ENCODE measurements at places on chromosomes 3 and 15.
A peak's percentile ranks its signal among the peaks of the same experiment; 100 is the strongest.

DNA sequence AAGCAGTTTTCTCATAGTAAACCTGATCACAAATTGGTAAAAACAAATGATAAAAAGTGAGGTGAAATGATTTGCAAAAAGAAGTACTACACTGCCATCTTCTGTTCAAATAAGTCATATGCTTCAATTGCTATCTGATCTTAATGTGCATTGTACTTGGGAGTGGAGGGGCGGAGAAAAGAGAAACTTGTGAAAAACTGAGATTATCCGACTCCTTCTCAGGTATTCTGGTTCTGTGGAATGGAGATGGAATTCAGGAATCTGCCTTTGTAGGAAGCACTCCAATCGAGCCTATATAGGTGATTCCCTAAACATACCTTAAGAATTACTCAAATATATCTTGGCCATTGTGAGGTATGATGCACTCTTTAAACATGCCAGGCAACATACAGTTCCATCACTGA lies 180.6 kb downstream of the CHL1 start:
- DNase-seq: peak; percentile 27

GRCh38 chr3:146550070-146550615 lies 5.7 kb upstream of the PLSCR1 start:
- no peak for DNase-seq

- no peak for DNase-seq
These were observed 8.2 kb downstream of the LARP6 start for GRCh38 chr15:70845602-70846360.

DNA sequence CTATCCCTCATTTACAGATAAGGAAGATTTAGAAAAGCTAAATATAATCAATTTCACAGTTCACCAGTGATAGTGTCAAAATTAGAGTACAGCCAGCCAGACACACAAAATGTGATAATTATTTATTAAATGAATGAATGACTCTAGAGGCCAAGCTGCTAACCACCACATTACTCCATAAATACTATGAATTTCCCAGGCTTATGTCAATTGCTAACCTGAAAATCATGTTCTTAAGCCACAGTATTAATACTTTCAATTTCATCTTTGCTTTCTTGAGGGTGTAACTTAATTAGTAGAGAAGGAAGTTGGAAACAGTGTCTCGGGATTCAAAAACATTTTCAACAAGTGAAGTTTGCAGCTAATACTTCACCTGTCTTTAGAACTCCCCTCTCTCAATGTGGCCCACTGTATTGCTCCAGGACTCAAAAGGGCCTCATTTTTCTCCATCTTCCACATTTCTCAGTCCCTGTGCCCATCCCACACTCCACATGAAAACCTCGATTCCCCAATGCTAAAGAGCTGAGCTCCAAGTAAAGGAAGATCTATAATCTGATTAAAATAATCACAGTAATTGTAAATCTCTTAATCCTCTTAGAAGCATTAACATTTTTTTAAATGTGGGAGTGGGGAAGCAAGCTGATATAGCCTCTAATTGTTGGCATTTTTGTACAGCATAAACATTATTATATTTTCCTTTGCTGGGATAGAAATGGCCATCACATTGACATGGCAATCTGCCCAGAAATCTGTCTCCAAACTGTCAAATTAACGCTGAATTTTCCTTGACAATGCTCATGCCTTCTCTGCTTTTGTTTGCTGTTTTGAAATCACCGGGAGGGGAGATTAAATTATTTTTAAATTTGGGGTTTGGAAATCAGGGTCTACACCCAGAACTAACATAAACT lies 765.1 kb downstream of the ROBO1 start:
- no peak for DNase-seq

DNA sequence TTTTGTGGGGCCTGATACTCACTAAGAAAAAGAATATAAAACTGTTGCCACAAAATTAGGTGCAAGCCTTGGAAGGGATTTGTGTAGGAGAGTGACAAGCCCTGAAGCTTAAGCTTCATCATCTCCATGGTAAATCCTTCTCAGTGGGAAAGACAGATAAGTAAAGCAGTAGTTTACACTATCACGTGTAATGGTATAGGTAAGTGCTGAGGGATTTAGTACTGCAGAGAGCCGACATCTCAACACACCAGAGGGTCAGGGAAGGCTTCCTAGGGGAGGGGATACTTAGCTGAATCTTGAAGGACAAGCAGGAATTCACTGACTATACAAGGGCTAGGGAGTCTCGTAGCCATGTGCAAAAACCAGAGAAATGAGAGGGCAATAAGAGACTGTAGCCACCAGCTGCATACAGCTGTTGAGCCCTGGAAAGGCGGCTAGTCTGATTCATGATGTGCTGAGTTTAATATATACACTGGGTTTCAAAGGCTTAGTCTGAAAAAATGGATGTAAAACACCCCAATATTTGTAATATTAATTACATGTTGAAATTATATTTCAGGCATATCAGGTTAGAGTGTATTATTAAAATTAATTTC lies 11.1 kb downstream of the SLC24A1 start:
- no peak for DNase-seq

DNA sequence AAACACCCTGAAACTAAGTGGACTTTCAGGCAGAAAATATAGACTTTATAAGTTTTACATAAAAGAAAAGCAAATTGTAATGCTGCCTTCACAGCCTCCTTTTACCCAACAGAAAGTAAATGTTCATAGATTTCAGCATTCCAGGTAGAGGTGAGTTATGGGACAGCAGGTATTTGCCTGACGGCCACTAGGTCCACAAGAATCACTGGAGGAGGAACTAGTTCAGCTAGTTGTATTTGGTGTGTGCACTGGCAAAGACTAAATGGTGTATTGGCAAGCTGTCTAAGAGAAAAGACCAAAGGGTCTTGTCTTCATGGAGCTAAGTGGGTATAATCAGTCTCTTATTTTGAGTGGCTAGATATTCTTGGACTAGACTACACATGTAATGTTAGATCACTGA lies 34.2 kb downstream of the ZNF654 start:
- no peak for DNase-seq

DNA sequence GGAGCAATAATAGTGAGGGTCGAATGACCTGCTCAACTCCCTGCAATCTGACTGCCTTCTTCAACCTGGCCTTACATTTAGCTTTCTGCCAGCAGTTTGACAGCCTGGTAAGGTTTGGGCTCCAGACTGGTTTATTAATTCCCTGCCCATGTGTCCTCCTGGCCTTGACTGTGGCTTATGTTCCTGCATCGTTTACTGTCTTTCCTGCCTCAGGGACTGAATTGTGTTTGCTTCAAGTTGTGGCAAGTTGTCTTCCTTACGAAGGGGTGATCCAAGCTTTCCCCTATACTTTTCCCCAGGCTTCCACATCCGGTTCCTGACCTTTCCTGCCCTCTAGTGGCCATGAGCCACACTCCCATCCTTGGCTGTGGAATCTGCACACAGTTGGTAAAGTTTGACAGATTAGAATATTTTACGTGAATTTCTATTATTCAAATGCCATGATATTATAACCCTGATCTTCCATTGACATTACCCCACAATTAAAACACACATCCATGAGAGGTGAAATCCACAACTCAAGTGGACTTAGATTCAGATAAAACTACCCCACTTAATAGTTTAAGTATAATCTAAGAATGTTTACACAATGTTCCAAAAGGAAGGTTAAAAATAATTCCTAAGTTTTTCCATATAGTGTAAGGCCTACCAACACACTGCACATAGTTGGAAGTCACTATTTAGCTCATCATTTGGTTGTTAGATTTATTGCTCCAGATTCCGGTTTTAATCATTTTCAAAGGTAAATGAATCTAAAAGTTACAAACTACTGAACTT lies 95.7 kb downstream of the NEDD4 start:
- DNase-seq: peak; percentile 69

- no peak for DNase-seq
These were observed 179.8 kb downstream of the THSD4 start for GRCh38 chr15:71294911-71295602.

GRCh38 chr15:31905054-31905453 lies 125.3 kb upstream of the CHRNA7 start:
- DNase-seq: peak; percentile 35

GRCh38 chr3:186255703-186256331 lies 106.2 kb downstream of the DGKG start:
- DNase-seq: peak; percentile 21

DNA sequence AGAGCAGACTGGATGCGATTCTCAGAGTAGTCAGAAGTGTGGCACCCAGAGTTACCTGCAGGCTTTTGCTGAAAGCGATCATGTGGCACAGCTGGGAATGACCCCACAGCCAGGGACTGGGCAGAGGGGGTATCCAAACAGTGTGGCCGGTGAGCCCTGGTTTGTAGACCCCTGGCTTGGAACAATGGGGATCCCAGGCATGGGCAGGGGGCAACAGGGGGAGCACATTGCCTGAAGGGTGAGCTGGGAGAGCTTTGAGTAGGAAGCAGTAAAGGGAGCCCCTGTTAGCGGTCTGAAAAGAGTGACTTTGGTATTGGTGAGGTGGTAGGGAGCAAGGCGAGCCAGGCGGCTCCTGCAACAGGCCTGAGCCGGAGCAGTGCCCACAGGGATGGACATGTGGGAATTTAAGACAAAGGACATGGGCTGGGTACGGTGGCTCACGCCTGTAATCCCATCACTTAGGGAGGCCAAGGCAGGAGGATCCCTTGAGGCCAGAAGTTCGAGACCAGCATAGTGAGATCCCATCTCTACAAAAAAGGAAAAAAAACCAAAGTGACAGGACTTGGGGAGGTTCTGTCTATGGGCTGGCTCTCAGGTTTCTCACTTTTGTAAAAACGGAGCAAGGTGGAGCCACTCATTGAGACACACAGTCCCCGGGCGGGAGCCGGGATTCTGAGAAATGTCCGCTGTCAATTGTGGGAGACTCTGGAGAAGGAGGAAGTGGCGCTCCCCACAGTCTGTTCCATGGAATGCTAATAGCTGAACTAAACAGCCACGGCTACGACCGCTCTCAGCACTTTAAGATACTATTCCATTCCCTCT lies 223.8 kb upstream of the LYSMD4 start:
- DNase-seq: no peak

- no peak for DNase-seq
These were observed 22.8 kb downstream of the UBXN7 start for GRCh38 chr3:196409409-196409808.

GRCh38 chr15:66008940-66009562 lies 139.8 kb downstream of the RAB11A start:
- DNase-seq: peak; percentile 71

DNA sequence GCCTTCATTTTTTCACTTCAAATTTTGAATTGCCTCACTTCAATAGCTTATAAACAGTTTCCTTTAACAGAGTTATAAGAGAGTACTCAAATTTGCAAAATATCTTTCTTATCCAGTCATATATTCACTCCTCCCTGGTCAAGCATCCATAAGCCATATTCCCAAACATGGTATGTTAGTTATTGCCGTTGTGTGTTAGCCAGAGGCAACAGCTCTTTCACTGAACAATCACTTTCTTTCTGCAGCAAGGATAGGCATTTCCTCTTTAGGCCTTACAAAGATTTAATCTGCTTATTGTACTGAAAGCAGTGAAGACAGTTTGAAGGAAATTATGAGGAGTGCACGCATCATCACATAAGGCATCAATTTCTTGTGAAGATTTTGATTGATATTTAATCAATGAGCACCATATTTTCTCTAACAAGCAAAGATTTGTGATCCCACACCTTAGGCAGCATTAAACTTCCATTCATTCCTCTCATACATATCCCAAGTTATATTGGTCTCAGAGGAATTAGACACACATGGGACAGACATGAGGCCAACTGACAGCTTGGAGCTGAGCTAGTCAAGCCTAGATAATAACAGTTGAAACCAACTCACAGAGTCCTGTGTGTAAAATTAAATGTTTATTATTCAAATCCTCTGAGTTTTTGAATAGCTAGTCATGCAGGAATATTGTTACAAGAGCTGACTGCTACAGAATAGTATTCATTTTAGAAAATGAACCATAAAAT lies 80.0 kb upstream of the EPHA6 start:
- DNase-seq: no peak

DNA sequence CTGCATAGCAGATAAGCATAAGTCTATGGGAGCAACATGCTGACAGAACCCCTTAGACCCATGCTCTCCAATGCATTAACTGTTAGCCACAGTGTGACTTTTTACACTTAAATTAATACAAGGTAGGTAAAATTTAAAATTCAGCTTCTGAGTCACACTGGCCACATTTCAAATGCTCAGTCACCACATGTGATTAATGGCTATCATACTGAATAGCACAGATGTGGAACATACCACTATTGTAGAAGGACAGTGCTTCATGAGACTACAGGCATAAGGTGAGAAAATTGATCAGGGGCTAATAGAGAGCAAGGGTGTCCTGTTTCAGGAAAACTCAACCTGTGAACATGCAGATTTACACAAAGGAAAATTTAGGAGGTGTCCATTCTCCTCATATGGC lies 357.0 kb upstream of the SEMA6D start:
- DNase-seq: no peak

- no peak for DNase-seq
These were observed 327.3 kb upstream of the GBE1 start for GRCh38 chr3:82088749-82089148.

DNA sequence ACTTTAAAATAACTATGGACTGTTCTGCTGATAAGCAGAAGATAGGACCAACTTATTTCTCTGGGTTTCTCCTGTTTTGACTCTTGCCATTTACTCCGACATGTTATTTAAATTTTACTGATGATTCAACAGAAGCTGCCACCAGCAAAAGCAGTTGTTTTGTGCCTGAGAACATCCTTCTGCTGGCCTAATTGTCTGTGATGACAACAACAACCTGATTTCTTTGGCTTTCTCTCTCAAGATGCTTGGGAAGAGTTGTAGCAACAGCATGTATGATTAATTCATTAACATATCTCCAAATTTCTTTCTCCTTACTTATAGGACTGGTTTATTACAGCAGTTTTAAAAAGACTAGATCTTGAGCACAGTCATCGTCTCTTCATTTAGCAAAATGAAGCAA lies 36.9 kb upstream of the DYNC1LI1 start:
- no peak for DNase-seq

- DNase-seq: no peak
These were observed 90.0 kb upstream of the ADPGK start for GRCh38 chr15:72873379-72874233.

GRCh38 chr3:191968299-191968698 lies 507.3 kb downstream of the PYDC2 start:
- no peak for DNase-seq

- no peak for DNase-seq
These were observed 26.5 kb upstream of the ALPK3 start for GRCh38 chr15:84790676-84791075.

DNA sequence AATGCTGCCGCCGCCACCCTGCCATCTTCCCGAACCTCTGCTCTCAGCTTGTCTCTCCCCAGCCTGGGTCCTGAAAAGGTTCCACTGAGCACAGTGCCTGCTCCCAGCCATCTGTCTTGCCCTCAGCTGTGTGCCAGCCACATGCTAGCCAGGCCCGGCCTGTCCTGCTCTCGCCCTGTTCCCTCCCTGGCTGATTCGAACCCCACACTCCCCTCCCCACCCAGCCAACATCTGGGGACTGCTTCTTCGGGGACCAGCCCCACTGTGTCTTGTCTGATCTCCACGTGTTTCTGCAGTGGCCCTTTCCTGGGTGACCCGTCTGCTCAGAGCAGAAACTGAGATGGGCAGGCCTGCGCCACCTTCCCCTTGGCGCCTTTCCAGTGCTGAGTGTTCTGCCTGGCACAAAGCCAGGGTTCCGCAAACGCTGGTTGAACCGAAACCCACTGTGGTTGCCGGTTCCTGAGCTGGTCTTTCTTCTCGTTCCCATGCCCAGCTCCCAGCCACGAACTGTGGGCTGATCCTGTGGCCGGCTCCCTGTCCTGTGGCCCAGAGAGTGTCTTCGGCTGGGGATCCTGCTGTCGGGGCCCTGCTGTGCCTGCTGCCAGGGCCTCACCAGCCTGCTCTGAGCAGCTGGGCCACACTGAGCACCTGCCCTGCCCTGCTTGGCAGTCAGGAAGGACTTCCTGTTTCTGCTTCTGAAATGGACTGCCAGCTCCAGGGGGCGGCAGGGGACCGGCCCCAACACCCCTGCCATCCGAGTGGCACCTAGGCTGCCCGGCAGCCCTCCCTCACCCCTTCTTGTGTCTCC lies 62.7 kb upstream of the KLF13 start:
- DNase-seq: peak; percentile 38

Data from small intestine (tissue), 16 donors.